Activated T-cell treated with anti-CD3 and anti-CD28 coated beads, Interleukin-2, amount 50 U/mL, for 72 hours (primary cell): ENCODE measurements at places on chromosomes 2 and 18. TPM values are rescaled to one million over a fixed set of nuclear protein-coding genes. Genes with fewer than 3 reads are reported as not detected.

GRCh38 chr2:120912101-120912985 is 176.7 kb downstream of the GLI2 start:
- no peaks in the 10 kb centered on the region for H3K27me3 ChIP-seq
- H3K4me3 ChIP-seq: no peak overlapping the region
- no peaks in the 10 kb centered on the region for H3K4me1 ChIP-seq
- no peaks in the 10 kb centered on the region for H3K36me3 ChIP-seq
- no peak overlapping the region for H3K27ac ChIP-seq
- DNase-seq: no peak

GRCh38 chr2:224841910-224842309 is 125.7 kb upstream of the CCDC195 start:
- H3K4me1 ChIP-seq: no peaks in the 10 kb centered on the region
- no peak overlapping the region for H3K4me3 ChIP-seq
- peak overlapping the region; percentile 85 for H3K27ac ChIP-seq
- peaks cover 34% of the 10 kb centered on the region for H3K36me3 ChIP-seq
- no peak for DNase-seq
- H3K27me3 ChIP-seq: no peaks in the 10 kb centered on the region

- H3K4me1 ChIP-seq: no peaks in the 10 kb centered on the region
- no peak overlapping the region for H3K4me3 ChIP-seq
- H3K27me3 ChIP-seq: no peaks in the 10 kb centered on the region
Observed at GRCh38 chr2:26457251-26457666, 20.7 kb downstream of the OTOF start.

DNA sequence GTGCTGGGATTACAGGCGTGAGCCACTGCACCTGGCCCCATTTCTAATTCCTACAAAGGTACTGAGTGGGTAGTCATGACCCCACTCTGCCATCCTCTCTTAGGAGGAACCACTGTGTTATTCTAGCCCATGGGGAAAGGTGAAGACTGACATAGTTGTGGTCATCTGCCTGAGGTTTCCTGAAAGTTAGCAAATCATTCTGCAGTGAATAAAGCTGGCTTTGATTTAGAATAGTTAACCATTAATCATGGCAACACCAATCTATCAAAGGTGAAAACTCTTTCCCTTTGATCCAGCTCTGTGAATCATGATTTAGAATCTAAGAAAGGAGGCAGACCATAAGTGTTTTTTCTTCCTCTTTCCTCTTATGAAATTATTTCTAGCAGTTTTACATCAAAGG is 50.8 kb downstream of the SUMO1 start:
- H3K27ac ChIP-seq: no peak overlapping the region
- DNase-seq: no peak
- H3K36me3 ChIP-seq: no peaks in the 10 kb centered on the region
- peaks cover 16% of the 10 kb centered on the region for H3K27me3 ChIP-seq
- no peak overlapping the region for H3K4me3 ChIP-seq
- no peaks in the 10 kb centered on the region for H3K4me1 ChIP-seq

Gene SERPINB7
- total RNA-seq: not detected
